Activated naive CD4-positive, alpha-beta T cell treated with anti-CD3 and anti-CD28 coated beads for 36 hours (primary cell): ENCODE measurements at places on chromosomes 6 and 20.

- peaks cover 3% of the 10 kb centered on the region for H3K4me1 ChIP-seq
- H3K36me3 ChIP-seq: no peaks in the 10 kb centered on the region
- H3K4me3 ChIP-seq: no peak overlapping the region
- DNase-seq: no peak
- no peak overlapping the region for H3K27ac ChIP-seq
- peaks cover 15% of the 10 kb centered on the region for H3K27me3 ChIP-seq
These were observed 33.3 kb downstream of the CST9L start for GRCh38 chr20:23534801-23535593.

DNA sequence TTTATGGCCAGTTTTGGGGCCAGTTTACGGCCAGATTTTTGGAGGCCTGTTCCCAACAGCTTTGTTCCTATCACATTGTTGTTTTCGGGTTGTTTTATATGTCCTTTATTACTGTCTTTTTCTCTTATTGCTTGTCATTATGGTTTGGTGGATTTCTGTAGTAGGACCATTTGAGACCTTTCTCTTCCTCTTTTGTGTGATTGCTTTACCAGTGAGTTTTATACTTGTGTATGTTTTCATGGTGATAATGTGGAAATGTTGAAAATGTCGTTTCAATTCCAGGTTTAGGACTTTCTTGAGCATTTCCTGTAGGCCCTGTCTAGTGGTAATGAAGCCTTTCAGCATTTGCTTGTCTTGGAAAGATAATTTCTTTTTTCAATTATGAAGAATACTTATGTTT lies 17.8 kb downstream of the HLA-B start:
- H3K4me1 ChIP-seq: peaks cover 3% of the 10 kb centered on the region
- DNase-seq: no peak
- peaks cover 10% of the 10 kb centered on the region for H3K36me3 ChIP-seq
- H3K4me3 ChIP-seq: no peak overlapping the region
- no peaks in the 10 kb centered on the region for H3K27me3 ChIP-seq

GRCh38 chr6:79246891-79247290 lies 12.4 kb upstream of the HMGN3 start:
- no peak for DNase-seq
- no peaks in the 10 kb centered on the region for H3K4me1 ChIP-seq
- peaks cover 11% of the 10 kb centered on the region for H3K27me3 ChIP-seq
- H3K4me3 ChIP-seq: no peak overlapping the region
- no peak overlapping the region for H3K27ac ChIP-seq
- no peaks in the 10 kb centered on the region for H3K36me3 ChIP-seq

GRCh38 chr20:37441023-37441422 lies 80.0 kb upstream of the NNAT start:
- no peaks in the 10 kb centered on the region for H3K4me1 ChIP-seq
- no peaks in the 10 kb centered on the region for H3K36me3 ChIP-seq
- no peak for DNase-seq
- no peak overlapping the region for H3K27ac ChIP-seq
